ENCODE measurements at places on chromosomes 12 and 14. TPM values are rescaled to one million over a fixed set of nuclear protein-coding genes. Genes with fewer than 3 reads are reported as not detected.

- DNase-seq: no peak
Observed at GRCh38 chr12:128690641-128691040, 133.1 kb downstream of the SLC15A4 start.

DNA sequence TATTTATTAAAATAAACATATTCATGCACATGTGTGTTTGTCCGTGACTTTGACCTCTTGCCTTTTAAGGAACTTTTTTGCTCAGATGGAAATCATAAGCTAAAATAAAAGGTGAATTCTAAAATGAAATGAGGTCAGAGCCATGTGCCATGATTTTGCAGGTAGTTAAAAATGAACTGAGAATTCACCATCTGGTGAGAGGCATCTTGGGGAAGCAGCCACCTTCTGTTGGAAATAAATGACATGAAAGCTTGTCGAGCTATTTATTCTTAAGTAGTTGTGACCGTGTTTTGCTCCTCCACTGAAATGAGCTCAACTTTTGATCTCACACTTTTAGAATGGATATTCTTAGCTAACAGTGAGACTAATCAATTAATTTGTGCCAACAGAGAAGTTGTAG, 56.8 kb upstream of the CNOT2 start:
- DNase-seq: no peak

DNA sequence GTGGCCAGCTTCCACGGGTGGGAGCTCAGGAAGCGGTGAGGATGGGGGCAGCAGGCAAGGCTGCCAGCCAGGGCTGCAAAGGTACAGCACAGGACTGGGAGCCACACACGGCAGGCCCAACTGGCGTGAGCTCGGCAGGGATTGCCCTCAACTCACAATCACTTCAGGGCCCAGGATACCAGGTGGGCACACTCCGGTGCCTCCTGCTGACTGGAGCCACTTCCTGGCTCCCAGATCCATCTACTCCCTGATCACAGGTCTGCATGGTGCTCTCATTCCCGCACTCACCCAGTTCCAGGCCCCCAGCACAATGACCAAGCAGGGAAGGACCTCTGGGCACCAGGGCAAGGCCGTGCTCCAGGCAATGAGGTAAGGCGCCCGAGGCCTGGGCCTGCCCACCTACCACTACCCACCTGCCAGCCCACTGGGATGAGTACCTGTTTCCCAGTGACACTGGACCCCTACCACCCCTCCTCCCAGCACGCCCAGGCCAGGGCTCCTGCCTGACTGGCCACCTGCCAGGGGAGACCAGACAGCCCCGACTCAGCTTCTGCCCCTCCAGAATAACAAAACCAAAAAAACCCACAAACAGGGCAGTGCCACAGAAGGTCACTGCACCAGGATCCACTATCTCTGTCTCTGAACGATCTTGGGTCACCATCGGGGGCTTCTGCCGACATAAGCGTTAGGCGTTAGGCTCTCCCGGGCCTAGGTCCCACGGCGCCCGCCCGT, 1.8 kb downstream of the JAG2 start:
- DNase-seq: no peak

GRCh38 chr14:93099196-93099595, 16.5 kb downstream of the ITPK1 start:
- DNase-seq: no peak

DNA sequence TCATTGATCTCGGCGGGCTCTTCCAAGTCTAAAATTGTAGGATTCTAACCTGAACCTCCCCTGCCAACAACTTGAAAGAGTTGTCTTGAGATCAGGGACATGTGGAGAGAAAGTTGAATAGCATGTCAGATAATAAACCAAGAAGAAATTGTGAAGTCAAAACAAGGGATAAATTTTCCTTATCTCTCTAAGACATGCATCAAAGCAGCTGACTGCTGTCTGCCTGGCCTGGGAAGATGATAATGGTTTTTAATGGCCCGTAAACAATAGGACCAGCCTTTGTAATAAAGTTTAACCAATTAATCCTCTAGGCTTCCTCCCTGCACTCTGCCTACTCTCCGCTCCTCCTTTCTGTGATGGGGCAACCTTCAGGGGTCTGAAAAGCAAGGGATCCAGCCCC, 67.9 kb downstream of the DPF3 start:
- no peak for DNase-seq

- DNase-seq: no peak
Observed at GRCh38 chr12:117481470-117481869, 120.0 kb upstream of the NOS1 start.

The SERPINA9 gene
- polyA plus RNA-seq: not detected
